ENCODE measurements at places on chromosomes 2 and 18.

DNA sequence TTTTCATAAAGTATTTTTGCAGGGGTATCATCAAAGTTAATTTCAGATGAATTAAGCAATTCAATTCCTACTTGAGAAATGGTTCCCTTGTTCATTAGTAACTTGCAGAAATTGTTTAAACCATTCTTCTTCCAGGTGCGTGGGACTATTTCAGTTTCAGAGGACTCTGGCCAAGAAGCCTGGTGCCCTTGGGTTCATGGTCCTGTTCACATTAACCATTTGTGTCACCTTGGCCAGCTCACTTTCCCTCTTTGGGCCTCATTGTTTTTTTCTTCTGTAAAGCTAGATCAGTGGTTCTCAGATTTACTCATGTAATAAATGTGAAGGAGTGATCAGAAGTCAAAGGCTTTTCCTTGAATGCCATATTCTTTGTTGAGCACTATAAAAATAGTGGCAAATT lies 112.4 kb upstream of the BZW1 start:
- no peak for DNase-seq

- no peak for DNase-seq
Observed at GRCh38 chr2:85727798-85728197, 26.0 kb upstream of the ATOH8 start.

GRCh38 chr2:68936427-68936826 lies 16.3 kb downstream of the GKN2 start:
- no peak for DNase-seq

DNA sequence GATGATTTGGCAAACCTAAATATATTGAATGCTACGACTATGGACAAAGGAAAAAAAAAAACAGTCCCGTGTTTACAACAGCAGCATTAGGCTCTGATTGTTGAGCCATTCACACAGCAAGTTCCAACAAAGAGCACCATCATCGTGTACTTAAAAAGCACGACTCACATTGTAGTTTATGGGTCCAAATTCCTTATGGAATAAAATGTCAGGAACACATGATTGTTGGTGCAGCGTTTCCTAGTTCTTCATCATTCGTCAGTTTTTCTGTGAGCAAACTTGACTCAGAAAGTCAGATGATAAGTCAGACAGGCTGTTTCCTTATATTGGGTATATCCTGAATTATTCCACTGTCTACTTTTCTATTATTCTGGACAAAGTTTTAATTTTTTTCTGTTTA lies 10.0 kb upstream of the KIDINS220 start:
- no peak for DNase-seq

GRCh38 chr18:35431374-35431741 lies 54.2 kb upstream of the ZNF396 start:
- DNase-seq = no peak

Data from CD8-positive, alpha-beta memory T cell (primary cell).